Ovary (tissue), 10 donors: ENCODE measurements at places on chromosomes 3 and 15. TPM values are rescaled to one million over a fixed set of nuclear protein-coding genes. Genes with fewer than 3 reads are reported as not detected.
A peak's percentile ranks its signal among the peaks of the same experiment; 100 is the strongest.

PXYLP1 gene
- polyA plus RNA-seq: 6.5 TPM

SLC25A20 gene
- 37.6 TPM for polyA plus RNA-seq

SOX14 gene
- polyA plus RNA-seq: not detected

DNA sequence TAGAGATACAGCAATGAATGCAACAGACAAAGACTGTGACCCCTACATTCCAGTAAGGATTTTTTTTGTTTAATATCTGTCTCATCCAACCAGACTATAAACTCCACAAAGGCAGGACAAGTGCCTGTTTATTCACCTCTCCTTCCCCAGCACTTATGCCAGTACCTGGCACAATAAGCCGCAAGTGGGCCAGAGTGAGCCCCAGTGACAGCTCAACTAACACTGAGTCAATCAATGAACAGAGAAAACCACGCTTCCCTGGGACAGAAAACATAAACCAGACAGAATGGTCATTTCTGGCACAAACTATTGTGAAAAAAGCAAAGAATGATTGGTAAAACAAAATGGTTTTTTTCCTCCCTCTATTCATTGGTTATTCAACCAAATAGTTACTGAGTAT lies 52.2 kb downstream of the RYK start:
- no peak for DNase-seq

GRCh38 chr3:88403319-88403718 lies 253.6 kb downstream of the C3orf38 start:
- no peak for DNase-seq

DNA sequence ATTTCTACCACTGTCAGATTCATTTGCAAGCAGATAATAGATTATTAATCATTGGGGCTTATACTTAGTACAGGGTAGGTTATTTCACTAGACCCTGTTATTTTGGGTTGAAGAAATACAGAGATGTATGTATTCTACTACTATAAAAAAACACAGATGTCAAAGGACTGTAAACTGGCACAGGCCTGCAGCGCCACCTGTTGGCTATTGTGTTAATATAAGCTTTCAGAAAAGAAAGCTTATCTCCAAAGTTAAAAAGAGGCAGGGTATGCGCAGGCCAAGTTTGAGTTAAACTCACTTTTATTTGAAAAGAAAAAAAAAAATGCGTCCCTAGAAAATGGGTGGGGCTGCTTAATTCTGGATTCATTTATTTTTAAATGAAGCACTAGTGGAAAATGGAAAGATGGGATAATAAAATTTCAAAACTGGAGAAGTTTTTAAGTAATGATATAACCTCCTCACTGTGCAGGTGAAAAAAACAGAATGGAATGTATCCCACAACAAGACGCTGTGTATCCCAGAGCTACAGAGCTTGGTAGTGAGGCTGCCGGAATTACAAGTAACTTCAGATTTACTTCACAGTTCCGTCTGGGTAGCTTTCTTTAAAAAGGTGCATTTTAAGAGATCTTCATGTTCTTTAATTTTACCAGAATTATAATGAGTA lies 407.2 kb upstream of the TGFBR2 start:
- peak; percentile 65 for DNase-seq

- no peak for DNase-seq
Measured at GRCh38 chr3:40267937-40268724, 41.4 kb upstream of the EIF1B start.

- no peak for DNase-seq
Measured at GRCh38 chr15:100731267-100732152, 129.1 kb downstream of the ASB7 start.

GRCh38 chr3:106514431-106514830 lies 645.6 kb upstream of the CBLB start:
- DNase-seq: no peak

DNA sequence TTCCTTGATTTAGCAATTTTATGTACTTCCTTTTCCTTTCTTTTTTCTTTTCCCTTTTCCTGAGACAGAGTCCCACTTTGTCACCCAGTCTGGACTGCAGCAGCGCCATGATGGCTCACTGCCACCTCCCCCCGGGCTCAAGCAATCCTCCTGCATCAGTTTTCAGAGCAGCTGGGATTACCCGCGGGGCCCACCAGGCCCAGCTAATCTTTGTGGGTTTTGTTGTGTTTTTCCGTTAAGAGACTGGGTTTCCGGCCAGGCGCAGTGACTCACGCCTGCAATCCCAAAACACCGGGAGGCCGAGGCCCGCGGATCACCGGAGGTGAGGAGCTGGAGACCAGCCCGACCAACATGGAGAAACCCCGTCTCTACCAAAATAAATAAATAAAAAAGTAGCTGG lies 17.7 kb downstream of the GOLGA8S start:
- DNase-seq: no peak
